Muscle of leg (tissue), 16 donors: ENCODE measurements at places on chromosomes 5 and 9.

GRCh38 chr9:32551276-32552051, 663 bp upstream of the SMIM27 start:
- peak; percentile 82 for DNase-seq

- DNase-seq: no peak
These were observed 48.7 kb upstream of the ORM1 start for GRCh38 chr9:114274217-114274616.

- DNase-seq: peak; percentile 30
These were observed 168.4 kb downstream of the TTLL11 start for GRCh38 chr9:121924700-121925099.

DNA sequence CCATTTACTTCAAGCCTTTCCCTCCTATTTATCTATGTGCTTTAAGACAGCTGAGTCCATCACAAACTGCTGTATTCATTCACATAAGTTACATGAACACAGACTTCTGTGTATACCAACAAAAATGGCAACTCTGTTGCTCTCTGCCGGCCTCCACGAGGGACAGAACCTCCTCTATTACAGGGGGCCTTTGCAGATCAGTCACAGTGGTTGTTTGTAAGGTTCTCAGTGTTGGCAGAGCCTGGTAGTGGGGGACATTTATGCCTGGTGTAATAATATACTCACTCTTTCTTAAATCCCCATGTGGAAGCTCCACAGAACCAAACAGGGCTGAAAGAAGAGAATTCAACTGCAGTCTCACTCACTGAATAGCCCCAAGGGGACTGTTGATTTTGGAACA, 76.5 kb downstream of the SLC1A1 start:
- no peak for DNase-seq

GRCh38 chr5:123098767-123099513, 9.9 kb downstream of the PRDM6 start:
- no peak for DNase-seq

DNA sequence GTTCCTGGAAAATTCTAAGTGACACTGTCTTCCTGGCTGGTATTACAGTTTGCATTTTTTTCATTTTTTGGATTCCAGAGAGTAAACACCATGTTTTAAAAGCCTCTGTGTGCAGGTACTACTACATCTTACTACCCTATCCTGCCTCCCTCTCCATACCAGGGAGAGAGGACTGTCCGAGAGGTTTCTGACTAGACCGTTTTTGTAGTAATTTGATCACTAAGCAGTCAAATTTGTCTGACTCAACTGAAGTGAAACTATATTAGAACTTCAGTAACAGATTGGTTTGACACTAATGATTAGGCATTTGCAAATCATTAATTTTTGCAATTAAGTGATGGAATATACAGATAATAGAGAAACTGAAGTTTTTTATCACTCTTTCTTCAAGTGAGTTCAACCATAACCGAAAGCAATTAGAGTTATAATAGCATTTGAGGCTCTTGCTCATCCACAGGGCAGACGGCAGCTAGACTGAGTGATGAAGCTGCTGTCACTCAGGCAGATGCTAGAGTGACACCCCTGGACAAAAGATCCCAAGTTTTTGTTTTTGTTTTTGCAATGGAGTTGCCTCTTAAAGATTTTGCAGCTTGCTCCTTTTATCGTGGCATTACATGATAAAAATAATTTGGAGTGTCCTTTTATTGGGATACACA, 44.3 kb downstream of the SMARCA2 start:
- DNase-seq: no peak
